ENCODE measurements at places on chromosomes 12 and 14.

DNA sequence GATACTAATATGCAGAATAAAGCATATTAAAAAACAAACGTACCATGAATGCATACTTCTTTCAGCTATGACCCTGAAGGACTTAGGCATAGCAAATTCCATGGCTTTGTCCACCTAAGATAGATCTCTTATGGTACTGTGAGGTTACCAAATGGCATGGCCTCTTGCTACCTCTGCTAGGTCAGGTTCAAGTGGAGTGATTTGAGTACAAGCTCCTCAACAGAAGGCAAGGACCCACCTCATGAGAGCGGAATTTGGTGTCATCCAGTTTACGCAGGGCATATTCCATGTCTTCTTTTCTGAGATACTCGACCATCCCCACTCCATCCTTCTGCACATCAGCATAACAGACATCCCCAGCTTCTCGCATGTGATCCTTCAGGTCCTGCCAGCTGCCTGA, 5.8 kb downstream of the SRSF9 start:
- no peak for DNase-seq

DNA sequence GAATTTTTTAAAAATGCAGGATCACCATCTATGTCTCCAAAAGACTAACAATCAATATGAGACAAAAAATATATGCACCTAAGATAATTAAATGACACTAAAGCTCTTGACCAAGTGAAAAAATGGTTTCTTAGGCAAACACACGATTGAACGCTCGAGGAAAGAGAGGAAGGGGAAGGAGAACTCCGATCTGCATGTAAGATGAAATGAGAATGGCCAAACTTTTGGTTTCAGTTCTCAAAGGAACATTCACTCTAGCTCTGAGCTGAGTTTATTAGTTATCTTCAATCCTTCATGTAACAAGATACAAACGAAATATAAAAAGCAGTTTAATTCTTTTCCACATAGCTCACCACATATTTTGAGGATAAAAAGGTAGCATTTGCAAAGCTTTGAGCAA, 2.8 kb downstream of the DYRK4 start:
- no peak for DNase-seq

DNA sequence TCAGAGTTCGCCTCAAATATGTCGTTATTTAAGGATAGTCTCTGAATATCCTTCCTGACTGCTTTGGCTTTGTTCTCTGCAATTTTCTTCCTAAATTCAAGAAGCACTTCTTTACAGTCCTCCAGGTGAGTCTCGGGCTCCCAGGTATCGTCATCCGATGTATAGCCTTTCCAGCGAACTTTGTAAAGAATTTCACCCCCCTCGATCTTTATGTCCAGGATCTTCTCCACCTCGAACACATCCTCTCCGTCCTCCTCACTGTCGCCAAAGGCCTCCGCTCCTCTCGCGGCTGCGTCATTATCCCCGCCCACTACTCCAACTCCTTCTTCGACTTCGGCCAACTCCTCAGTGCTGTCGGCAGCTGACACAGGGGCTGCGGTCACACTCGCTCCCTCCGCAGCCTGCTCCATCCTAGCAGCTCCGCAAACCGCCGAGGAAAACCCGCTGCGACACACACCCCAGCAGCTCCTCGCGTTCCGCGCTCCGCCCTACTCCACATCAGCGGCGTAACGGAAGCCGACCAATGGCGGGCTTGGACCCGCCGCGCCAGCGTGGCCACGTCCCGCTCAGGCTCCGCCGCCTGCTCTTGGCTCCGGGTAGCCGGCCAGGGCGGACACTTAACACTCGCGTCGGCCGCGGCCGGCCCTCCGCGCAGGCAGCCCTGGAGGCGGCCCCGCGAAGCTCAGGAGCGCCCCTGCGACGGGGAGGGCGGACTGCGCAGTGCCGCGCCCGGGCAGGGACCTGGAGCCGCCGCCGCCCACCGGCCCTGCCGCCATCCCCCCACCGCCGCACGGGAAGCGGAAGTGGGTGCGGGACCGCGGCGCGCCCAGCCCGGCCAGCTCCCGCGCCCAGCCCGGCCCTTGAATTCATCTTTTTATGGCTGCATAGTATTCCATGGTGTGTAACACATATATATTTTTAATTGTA, 4.1 kb downstream of the CD163L1 start:
- peak; percentile 56 for DNase-seq

DNA sequence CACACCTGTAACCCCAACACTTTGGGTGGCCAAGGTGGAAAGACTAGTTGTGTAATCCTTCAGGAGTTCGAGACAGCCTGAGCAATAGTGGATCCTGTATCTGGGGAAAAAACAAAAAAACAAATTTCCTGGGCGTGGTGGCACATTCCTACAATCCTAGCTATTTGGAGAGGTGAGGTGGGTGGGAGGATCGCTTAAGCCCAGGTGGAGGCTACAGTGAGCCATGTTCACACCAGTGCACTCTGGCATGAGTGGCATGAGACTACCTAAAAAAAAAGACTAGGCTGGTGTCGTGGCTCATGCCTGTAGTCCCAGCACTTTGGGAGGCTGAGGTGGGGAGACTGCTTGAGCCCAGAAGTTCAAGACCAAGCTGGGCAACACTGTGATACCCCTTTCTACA, 17.2 kb downstream of the PTGES3 start:
- no peak for DNase-seq

DNA sequence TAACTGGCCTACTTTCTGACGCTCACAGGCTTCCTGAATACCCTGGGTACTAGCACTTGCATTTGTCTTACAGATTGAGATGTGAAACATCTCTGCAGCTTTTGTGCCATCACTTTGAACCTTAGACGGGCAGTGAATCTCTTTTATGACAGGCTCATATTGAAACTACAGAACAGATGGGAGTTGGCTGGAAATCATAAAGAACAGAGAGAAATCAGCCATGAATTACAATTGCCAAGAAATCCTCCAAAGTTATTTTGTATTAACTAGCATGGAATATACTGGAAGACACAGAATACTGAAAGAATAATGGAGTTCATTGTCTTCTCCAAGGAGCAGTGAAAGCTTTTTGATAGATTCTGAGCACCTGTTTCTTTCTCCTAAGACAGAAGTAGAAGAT, 32.7 kb downstream of the MYF5 start:
- DNase-seq, result no peak

DNA sequence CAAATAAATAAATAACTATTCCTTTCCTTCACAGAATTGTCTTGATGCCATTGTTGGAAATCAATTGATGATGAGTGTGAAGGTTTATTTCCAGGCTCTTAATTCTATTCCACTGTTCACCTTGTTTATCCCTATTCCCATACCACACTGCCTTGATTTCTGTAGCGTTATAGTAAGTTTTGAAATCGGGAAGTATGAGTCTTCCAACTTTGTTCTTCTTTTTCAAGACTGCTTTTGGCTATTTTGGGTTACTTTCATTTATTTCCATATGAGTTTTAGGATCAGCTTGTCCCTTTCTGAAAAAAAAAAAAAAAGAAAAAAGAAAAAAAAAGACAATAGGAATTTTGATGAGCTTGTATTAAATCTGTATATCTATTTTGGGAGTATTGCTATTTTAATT, 9.3 kb upstream of the CDK2AP1 start:
- DNase-seq, result no peak

DNA sequence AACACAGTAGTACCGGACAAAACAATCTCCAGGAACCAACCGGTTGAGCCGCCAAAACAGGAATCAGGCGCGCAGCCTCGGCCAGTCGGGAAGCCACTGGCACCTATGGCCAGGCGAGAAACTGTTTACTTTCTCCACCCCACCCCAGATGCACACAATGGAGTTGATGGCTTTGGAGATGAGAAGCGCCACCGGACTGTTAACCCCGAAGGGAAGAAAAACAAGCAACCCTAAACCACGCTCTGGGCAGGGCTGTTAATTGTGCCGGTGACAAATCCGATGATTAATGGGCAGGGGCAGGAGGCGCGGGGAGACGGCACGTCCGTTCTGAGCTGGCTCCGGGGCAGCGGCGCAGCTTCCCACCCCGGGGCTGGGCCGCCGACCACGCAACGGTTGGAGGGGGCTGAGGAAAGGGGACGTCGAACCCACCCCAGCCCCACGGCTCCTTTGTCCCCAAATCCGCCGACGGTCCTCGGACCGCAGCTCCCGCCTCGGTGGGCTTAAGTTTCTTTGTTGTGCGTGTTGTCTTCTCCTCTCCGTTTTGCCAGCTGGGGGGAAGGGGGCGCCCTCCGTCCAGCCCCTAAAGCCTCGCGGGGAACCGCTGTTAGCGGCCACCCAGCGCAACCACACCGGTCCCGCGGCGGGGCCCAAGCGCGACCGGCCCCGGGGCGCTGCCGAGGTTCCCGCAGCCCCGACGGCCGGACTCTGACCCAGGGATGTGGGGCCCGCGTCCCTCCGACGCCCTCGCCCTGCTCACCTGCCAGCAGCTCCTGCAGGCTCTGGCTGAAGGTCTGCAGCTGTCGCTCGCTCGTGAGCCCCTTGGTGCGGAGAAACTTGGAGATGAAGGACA, 790 bp downstream of the BTG1 start:
- peak; percentile 88 for DNase-seq

- DNase-seq, result no peak
Observed at GRCh38 chr14:78314484-78314883, 144.3 kb downstream of the NRXN3 start.

- DNase-seq, result no peak
Observed at GRCh38 chr14:59239022-59239421, 50.6 kb downstream of the DAAM1 start.

GRCh38 chr12:122366685-122367475, 55.6 kb downstream of the CLIP1 start:
- peak; percentile 93 for DNase-seq

GRCh38 chr12:86513226-86513625, 257.0 kb upstream of the MGAT4C start:
- no peak for DNase-seq

- DNase-seq, result no peak
Observed at GRCh38 chr12:13152281-13152680, 44.2 kb upstream of the EMP1 start.

DNA sequence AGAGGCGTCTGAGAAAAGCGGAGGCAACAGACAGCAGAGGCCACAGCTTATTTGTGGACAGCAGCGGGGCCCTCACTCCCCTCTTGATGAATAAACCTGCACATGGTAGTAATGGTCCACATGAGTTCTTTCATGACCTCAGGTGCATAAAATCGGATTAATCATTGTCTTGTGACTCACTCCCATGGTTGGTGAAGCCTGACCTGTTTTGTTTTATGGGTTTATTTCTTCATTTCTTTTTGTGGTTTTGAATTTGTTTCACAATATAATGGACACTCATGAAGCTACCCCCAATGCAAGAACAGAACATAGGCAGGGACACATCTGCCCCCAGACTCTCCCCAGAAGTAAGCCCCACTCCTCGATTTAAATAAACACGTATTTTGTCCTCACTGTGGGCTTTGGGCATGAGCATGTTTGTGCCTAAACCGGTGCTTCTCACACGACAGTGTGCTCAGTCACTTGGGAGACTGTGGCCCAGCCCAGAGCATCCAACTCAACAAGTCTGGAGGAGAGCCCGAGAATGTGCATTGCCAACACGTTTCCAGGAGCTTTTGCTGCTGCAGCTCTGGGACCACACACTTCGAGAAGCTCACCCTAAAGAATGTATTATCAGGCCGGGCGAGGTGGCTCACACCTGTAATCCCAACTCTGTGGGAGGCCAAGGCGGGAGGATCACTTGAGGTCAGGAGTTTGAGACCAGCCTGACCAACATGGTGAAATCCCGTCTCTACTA, 116.1 kb downstream of the SCARB1 start:
- DNase-seq, result peak; percentile 53

GRCh38 chr12:132550830-132551640, 59.3 kb downstream of the LRCOL1 start:
- no peak for DNase-seq

- no peak for DNase-seq
Observed at GRCh38 chr14:79082883-79083282, 912.7 kb downstream of the NRXN3 start.

DNA sequence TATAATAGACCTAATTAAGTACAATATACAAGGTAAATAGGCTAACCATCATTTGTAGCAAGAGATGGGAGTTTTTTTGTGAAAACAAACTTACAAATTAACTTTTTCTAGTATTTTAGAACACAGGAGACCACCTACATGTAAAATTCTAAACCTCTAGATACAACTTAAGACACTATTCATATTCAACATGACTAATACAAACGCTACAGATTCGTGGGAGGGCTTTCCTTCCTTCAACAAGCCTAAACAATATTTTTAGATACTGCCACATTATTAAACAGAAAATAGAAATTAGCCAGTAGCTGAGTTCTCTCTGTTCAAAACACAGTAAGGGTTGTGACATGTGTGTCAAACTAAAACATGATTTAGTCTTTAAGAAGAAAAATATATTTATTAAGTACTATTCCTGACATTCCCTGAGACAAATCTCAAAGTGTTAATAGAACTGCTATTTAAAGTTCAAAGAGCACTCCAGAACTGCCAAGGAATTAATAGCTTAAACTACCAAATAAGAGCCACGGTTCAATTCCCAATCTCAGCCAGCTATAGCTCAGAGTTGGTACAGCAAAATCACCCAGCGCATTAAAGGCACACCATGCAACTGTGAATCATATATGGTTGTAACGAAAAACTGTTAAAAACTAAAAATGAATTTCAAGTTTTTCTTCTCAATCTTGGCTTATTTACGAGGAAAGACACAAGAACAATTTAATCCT, 10.7 kb downstream of the MED13L start:
- peak; percentile 43 for DNase-seq

DNA sequence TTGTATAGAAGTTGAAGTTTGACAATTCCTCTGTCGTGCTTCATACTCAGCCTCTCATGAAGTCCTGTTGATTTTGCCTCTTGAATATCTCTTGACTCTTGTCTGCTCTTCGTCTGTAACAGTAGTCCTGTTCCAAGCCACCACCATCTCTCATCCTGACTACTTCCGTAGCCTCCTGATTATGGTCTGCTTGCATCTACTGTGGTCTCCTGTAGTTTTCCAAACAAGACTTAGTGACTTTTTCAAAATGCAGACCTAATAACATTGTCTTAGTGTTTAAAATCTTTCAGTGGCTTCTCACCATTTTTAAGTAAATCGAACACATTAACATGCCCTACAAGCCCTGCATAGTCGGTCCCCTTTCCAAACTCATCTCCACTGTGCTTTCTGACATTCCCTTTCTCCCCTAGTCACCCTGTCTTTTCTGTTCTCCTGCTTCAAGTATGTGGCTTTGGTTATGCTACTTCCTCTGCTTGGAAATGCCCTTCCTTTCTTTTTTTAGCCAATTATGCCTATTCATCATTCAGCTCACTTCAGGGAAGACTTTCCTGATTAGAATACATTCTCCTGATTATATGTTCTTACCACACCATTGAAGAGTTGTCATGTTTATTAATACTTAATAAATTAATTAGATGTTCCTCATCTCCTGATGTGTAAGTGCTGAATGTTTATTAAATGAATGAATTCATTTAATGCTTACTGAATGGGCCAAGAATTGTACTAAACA, 2.0 kb downstream of the SCYL2 start:
- DNase-seq, result peak; percentile 5

- no peak for DNase-seq
Observed at GRCh38 chr12:92973614-92974013, 44.5 kb upstream of the EEA1 start.

DNA sequence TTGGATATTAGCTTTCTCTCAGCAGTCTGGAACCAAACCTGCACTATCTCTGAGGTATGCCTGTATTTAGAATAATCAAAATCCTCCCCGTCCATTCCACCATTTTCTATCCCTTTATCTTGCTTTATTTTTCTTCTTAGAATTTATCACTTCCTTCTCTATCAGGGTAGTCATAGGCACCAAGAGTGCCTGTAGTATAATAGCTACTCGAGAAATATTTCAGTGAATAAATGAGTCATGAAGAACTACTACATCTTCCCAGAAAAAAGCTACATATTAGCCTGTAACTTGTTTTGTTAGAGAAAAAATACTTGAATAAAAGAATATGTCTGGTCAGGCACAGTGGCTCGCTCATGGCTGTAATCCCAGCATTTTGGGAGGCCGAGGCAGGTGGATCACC, 4.3 kb downstream of the SLC2A14 start:
- DNase-seq, result no peak
